Activated CD4-positive, alpha-beta T cell treated with anti-CD3 and anti-CD28 coated beads for 48 hours (primary cell): ENCODE measurements at places on chromosomes 11 and 22.

- no peak for DNase-seq
These were observed 262.6 kb upstream of the SORL1-AS1 start for GRCh38 chr11:121715405-121715804.

- DNase-seq, result no peak
These were observed 37.5 kb downstream of the RSF1 start for GRCh38 chr11:77783025-77783424.

GRCh38 chr11:61742391-61742790, 10.0 kb upstream of the MYRF start:
- DNase-seq, result no peak

DNA sequence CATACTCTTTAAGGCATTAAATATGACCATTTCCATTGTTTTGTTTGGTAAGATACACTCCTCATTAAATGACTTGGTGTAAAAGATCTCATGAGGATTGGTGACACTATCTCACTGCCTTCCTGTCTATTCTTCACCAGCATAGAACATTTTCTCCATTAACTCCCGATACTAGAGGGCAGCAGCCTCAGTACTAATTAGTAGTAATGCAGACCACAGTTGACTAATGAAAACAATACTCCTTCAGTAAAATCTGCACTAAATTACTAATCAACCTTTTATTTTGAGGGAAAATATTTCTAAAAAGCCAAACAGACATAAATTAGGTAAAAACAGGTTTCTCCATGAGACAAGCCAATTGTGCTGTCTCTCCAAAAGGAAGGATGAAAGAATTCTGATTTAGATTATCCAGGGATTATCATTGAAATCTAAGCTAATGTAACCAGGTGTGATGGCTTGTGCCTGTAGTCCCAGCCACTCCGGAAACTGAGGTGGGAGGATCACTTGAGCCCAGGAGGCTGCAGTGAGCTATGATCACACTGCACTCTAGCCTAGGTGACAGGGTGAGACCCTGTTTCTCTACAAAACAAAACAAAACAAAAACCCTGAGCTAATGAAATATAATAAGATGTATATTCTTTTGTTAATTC, 9.4 kb downstream of the PGM2L1 start:
- peak; percentile 78 for DNase-seq

DNA sequence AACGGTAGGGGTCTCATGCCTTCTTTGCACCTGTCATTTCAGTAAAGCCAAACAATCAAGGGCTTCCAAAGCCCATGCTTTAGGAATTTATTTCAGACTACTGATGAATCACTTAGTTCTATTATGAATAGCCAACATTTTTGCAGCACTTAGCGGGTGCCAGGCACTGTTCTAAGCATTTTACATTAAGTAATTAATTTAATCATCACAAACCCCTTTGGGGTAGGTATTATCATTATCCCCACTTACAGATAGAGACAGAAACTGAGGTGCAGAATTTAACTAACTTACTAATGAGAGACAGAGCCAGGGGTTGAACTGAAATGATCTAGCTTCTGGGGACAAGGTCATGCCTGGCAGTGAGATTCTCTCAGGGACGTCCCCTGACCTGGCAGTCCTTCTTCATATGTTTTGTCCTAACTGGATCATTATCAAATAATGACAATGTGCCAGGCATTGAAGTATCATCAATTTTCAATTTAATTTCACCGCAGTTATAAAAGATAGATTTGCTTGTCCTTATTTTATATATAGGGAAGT, 31.7 kb upstream of the NAV2 start:
- DNase-seq, result no peak

DNA sequence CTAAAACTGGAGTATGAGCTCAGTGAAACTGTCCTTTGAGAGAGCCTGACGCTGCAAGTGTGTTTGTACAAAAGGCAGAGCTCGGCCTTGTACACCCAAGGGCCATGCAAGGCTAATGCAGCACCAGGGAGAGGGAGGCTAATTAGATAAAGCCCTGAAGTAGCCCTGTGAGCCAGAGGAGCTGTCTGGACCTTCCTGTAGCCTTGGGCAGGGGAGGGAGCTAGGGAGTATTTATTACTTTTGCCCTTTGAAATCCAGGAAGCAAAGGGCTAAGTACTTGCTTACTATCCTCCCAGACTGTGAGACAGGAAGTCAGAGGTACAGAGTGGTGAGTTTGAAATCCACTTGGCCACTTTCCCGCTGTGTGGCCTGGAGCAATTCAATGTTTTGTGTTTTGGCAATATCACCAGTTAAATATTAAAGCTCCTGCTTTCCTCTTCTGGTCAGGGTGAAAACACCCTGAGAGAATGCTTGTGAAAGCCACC, 10.2 kb upstream of the LDHA start:
- DNase-seq, result no peak

- no peak for DNase-seq
These were observed 56.1 kb upstream of the TIMP3 start for GRCh38 chr22:32745251-32745995.

DNA sequence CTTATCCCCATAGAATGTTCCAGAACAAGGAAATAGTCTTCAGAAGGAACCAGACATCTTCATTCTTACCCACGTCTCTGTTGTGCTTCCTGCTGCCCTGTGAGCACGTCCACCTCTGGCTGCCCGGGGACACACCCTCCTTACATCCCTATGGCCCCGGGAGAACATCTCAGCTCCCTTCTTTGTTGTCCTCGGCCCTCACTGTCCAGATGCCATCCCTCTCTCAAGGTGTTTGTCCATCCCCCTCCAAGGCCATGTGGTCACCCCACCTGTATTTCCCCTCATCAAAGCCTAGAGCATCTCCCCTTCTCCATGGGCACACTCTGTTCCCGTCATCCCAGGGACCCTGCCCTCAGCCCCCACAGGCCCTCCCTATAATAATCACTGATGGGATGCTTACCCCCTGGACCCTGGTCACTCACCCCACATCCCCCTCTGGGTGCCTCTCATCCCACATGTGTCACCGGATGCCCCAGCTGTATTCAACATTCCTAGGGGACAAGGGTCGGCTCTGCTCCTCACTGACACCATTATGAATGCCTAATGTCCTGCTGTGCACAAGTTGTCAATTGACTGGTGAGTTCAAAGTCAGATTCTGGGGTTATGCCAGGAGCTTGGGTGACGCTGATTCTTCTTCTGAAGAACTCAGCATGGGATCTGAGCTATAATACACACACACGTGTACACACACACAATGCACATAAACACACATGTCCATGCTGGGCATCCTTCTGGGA, 28.8 kb downstream of the IGLL5 start:
- no peak for DNase-seq

DNA sequence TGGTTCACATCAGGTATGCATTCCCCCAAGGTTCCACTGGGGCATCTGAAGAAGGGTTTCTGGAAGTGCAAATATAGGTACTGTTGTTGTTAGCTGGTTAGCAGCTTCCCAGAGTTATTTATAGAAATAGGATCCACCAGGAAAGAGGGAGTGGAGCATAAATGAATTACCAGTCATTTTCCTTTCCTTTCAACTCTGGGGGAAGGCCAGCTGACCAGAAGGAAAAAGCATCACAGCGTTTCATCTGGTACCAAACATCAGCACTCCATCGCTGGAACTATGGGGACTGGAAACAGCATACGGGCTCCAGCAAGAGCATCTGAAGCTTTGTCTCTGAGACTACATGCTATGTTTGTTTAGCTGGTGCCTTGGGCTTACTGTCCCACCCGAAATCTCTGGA, 378.2 kb upstream of the NARS2 start:
- DNase-seq, result no peak

GRCh38 chr22:39129081-39129480, 23.4 kb downstream of the CBX7 start:
- DNase-seq, result no peak

- no peak for DNase-seq
These were observed 59.2 kb downstream of the SPON1 start for GRCh38 chr11:14021738-14022137.

GRCh38 chr11:850775-851763, 8.4 kb downstream of the TSPAN4 start:
- no peak for DNase-seq

DNA sequence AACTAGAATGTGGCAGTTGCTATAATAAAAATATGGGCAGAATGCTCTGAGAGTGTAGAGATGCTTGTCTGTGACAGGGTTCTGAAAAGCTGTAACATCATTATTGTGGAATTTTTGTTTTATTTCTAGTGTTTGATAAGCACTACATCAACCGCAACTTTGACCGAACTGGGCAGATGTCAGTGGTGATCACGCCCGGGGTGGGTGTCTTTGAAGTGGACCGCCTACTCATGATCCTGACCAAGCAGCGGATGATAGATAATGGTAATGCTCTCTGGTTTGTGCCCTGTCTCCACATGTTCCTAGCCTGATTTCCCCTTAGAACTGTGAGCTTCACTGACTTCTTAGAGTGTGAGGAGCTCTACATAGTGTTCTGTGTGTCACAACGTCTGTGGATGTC, 48.8 kb downstream of the DEPDC5 start:
- DNase-seq, result no peak

DNA sequence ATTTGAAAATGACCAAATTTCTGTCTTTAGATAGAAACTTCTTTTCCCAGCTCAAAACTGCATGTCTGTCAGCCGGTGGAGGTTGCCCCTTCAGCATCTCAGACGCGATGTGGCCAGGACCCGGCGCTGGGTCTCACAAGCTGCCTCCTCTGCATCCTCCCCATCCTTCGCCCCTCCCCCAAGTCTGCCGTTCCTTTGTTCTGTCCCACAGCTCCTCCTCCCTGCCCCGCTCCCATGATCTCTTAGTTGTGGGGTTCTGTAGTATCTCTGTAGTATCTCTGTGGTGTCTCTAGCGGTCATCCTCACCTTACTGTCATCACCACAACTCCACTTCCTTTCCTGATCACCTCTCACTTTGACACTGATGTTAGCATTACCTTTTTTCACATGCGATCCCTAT, 49.9 kb downstream of the TRAF6 start:
- no peak for DNase-seq

DNA sequence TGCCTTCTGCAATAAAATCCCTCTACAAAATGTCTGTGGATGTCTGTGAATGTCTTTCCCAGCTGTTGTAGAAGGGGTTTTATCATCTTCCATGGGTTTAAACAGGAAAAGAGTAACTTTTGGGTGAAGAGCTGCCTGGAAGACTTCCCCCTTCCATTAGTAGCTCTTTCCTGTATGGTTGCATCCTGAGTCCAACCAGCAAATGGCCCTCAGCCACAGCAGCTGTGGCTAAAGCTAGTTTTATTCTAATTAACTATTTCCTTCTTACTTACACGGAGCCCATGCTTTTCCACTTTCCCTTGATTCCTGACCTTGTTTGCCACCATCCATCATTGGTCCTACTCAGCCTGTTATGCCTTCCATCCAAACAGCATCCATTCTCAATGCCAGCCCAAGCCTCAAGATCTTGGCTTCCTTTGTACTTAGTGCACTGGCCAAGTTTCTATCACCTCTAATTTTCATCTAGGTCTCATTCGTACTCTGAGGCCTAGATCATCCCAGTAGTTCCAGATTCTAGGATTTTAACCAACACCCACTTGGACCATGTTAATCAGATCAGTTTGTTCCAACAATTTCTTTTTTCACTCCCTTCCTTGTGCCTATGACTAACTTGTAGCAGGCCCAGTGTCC, 41.5 kb upstream of the CADM1 start:
- DNase-seq, result no peak

- DNase-seq, result no peak
These were observed 70.7 kb upstream of the CD82 start for GRCh38 chr11:44494785-44495184.

DNA sequence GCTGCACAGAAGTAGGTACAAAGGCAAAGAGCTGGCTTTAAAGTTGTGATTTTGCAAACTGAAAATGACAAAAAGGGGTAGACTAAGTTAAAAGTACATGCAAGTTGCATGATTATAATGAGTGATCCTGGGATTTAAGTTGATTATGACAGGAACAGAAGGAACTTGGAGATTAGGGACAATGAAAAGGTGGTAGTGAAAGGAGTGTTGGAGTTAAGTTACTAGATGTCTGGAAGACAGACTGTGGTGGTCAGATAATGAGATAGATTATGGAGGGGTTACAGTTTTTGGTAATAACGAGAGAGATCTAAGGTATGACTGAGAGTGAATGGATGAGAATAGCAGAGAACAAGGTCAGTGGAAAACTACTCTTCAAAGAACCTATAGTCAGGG, 7.7 kb upstream of the TMEM9B start:
- DNase-seq, result no peak

- no peak for DNase-seq
These were observed 380.0 kb upstream of the NARS2 start for GRCh38 chr11:78954696-78955095.

DNA sequence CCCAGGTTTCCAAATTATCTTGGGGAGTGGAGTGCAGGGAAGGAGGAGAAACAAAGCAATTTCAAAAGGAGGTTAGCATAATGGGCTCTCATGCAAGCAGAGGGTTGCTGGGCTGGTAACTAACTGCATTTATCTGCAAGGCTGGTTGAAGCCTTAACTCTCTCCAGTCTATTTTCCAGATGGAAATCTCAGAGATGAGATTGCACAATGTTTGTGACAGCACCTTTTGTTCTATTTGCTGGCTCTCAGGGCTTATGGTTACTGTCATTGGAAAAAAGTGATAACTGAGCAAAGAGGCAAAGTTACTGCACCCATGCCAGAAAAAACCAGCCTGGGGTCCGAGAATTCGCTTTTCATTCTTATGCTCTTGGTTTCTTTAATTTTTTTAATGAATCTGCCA, 33.2 kb downstream of the ABCC8 start:
- no peak for DNase-seq

- no peak for DNase-seq
These were observed 4.5 kb downstream of the FTH1 start for GRCh38 chr11:61963016-61963281.

GRCh38 chr11:1771273-1771672, 7.5 kb upstream of the CTSD start:
- DNase-seq, result no peak

GRCh38 chr11:82976786-82977185, 75.2 kb downstream of the DDIAS start:
- DNase-seq, result no peak

GRCh38 chr22:40107851-40108378, 69.8 kb upstream of the TNRC6B start:
- DNase-seq, result peak; percentile 44

GRCh38 chr11:72525466-72525865, 91.1 kb upstream of the CLPB start:
- no peak for DNase-seq

DNA sequence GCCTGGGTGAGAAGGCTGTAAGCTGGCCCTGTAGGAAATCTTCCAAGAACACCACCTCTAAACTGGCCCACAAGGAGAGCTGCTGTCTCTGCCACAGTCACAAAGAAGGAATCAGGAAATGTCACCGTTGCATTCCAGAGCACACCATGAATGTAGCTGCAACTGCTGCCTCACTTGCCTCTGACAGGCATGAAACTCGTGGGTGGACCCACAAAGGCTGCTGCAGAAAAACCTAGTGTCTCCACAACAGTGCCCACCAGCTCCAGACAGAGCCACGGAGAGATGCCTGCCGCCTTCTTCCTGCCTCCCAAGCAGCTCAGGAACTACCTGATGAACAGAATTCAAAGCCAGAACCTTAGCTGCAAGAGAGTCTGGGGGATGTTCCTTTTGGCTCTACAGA, 10.5 kb downstream of the DNAJB13 start:
- DNase-seq, result no peak

GRCh38 chr11:123206791-123207434, 11.9 kb upstream of the CLMP start:
- DNase-seq, result no peak
